NCI-H2171 treated with DMSO at 0.1 percent for 48 hours (cell line): ENCODE measurements at places on chromosomes 2 and 18.
A peak's percentile ranks its signal among the peaks of the same experiment; 100 is the strongest.

- DNase-seq, result no peak
These were observed 52.1 kb downstream of the FMNL2 start for GRCh38 chr2:152387041-152387440.

DNA sequence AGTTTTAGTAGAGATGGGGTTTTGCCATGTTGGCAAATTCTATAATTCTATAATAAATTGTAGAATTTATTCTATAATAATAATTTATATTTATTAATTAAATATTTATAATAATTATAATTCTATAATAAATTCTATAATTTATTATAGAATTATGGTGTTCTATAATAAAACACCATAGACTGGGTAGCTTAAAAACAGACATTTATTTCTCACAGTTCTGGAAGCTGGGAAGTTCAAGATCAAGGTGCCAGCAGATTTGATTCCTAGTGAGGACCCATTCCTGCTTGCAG is 130.9 kb upstream of the PELI1 start:
- no peak for DNase-seq

- DNase-seq, result no peak
These were observed 40.2 kb upstream of the GPR17 start for GRCh38 chr2:127605691-127606263.

GRCh38 chr2:566379-567313 is 110.6 kb downstream of the TMEM18 start:
- DNase-seq, result no peak

- DNase-seq, result no peak
These were observed 61.8 kb downstream of the FMNL2 start for GRCh38 chr2:152396763-152397162.

GRCh38 chr2:105977212-105977611 is 216.9 kb downstream of the UXS1 start:
- no peak for DNase-seq

- DNase-seq, result no peak
These were observed 146.6 kb downstream of the HAUS1 start for GRCh38 chr18:46250812-46251173.

GRCh38 chr2:25324905-25325592 is 16.7 kb downstream of the DNMT3A start:
- DNase-seq, result no peak

GRCh38 chr2:45010702-45011012 is 1.4 kb upstream of the SIX2 start:
- peak; percentile 27 for DNase-seq

- DNase-seq, result peak; percentile 79
These were observed 564 bp downstream of the DPYSL5 start for GRCh38 chr2:26848336-26849055.

GRCh38 chr2:150911766-150912280 is 349.8 kb downstream of the RBM43 start:
- no peak for DNase-seq

- DNase-seq, result no peak
These were observed 137.7 kb downstream of the IRS1 start for GRCh38 chr2:226661789-226662545.

GRCh38 chr18:13379930-13380690 is 161.6 kb downstream of the LDLRAD4 start:
- no peak for DNase-seq

DNA sequence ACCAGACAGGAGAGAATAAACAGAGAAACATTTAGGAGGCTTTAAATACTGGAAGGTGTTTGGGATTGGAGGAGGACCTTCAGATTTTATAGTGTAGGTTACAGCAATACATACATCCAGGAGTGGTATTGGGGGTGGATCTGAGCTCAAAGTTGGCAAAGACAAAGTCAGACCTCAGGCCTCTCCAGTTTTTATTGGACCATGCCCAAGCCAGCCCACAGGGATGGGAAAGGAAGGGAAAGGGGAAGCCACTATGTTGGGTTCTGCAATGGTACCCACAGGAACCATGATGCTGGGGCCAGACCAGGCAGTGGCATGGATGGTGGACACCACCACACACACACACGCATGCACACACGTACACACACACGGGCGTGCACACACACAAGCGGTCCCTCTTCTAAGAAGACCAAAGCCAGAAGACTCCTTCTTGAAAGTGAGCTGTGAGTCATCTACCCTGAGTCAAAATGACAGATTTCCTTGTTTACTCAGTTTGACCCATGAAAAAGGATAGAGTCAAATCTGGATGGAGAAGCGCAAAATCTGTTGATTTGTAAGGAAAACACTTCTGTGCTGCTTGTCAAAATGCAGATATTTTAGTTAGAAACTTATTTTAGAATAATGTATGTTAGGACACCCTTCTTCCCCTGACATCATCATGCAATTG is 87.9 kb downstream of the TRABD2A start:
- DNase-seq, result no peak

DNA sequence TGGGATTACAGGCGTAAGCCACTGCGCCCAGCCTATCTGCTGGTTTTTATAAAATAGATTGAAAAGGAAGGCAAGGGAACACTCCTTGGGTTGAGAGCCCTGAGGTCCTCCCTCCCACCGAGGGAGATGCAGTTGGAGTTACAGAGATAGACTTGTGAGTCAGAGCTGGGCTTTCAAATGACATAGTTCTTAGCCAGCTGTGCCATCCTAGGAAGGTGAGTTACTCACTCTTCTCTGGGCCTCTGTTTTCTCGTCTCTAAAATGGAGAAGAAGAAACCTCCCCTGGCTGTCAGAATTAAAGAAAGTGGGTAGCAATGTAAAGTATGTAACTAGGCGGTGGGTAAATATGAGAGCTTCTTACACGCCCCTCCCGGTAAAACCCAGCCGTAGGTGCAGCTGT is 2.4 kb downstream of the LRRFIP1 start:
- no peak for DNase-seq

DNA sequence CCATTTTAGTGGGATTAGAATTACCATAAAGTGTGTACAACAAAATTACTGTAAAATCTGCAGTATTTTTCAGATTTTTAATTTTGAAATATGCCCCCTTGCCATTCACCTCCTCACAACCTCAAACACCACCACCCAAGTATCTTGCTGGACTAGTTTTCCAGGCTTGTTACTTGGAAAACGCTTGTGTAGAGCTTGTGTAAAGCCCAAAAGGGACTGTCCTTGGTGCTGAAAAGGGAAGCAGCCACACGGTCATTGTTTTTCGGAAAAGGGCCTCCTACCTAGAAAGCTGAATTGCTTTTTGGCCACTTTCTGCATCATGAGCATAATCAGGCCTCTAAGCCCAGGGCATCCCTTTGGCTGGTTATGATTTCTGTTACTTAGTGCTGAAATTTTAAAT is 563.4 kb downstream of the LRRTM4 start:
- DNase-seq, result no peak

DNA sequence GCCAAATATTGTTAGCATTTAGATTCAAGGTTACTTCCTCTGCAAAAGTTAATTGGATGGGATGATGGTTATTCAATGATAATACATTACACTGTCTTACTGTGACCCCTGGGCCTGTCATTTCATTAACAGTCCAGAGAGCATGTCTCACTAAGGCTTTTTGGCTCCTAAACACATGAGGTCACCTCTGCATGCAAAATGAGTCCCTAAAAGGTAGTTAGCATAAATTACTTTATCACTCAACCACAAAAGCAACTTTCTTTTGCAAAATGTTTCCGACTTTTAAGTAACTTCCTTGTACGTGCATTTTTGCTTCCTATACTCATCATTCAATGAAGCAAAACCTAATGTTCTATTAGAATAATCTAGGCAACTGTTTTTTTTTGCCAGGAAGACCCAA is 16.8 kb upstream of the AGFG1 start:
- no peak for DNase-seq

DNA sequence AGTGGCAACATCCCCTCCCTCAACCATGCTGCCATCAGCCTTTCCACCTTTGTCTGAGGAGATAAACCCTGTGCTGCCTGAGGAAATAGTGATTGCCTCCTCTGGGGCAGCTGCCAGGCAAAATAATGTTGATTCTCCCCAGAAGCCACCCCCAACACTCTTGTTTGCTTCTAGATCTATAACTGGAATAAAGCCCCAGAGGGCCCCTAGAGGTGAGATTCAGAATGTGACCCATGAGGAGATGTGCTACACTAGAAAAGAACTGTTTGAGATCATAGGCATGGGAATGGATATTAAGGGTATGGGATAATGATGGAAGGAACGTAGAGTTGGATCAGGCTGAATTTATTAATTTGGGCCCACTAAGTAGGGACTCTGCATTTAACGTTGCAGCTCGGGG is 116.3 kb upstream of the RMP24 start:
- DNase-seq, result no peak

DNA sequence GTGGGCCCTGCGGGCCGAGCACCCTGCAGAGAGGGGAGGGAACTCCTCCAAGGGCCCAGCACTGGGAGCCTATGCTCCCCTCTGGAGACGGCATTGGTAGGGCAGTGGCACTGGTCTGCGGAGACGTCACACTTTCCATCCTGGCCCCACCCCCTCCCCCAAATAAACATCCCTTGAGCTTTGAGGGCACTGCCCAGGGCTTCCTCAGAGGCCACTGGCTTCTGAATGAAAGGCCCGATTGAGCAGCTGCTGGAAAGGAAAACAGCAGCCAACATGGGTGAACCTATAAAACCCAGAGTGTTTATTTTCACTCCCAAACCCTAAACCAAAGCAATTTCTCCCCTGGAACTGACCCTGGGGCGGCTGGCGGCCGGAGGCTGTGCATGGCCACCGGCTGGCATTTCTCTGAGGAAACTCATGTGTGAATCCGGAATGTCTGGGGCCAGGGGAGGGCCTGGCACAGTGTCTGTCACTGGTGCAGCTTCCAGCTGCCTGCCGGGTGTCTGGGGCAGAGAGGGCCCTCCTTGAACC is 138.9 kb downstream of the DYSF start:
- DNase-seq, result no peak

DNA sequence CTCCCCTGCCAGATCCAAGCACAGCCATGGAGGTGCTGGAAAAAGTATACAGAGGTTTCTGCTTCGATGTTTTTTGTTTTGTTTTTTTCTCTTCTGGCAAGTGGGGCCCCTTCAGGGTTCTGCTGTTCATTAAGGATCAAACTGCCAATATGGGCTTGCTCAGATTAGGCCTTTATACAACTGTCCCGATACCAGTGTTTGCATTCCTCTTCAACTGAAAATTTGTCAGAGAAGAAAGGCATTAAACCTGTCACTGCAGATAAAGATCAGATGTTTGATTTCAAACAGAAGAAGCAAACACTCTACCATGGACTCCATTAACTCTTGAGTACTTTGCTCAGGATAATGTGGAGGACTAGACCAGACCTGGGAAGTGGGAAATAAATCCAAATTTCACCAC is 396.0 kb upstream of the SMIM21 start:
- DNase-seq, result no peak

DNA sequence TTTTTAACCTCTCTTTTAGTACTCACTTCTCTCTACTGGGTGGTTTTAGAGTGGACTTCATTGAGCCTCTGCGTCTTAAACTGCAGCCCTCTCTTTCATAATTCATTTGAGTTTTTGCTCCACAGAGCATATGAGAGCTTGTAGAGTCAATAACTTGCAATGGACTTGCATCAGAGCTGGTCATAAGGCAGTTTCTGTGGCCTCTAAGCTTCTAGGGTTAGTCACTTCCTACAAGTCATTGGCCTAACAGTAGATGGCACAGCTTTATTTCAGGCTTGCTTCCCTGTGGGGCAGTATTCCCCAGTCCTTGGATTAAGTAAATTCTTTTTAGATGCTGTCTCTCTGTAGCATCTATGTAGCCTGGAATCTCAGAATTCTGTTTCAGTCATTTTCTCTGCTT is 1435.7 kb downstream of the LRP1B start:
- no peak for DNase-seq

GRCh38 chr2:218322768-218323525 is 30.6 kb upstream of the TMBIM1 start:
- peak; percentile 61 for DNase-seq

DNA sequence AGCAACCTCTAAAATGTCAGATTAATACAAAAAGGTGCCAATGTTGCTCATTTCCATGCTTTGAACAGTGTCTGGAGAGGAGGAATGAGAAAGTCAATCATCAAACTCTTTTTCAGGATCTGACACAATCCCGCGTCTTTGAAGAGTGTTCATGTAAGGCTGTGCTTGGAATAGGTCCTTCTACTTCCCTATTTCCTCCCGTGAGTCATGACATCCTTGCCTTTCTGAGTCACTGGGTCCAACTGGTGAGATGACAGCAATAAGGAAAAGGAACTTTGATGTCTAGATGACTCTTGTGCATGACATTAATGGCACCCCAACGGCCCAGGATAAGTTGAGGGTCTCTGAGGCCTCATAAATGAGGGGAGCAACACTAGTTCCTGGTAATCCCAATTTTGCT is 109.0 kb upstream of the CELF4 start:
- no peak for DNase-seq

DNA sequence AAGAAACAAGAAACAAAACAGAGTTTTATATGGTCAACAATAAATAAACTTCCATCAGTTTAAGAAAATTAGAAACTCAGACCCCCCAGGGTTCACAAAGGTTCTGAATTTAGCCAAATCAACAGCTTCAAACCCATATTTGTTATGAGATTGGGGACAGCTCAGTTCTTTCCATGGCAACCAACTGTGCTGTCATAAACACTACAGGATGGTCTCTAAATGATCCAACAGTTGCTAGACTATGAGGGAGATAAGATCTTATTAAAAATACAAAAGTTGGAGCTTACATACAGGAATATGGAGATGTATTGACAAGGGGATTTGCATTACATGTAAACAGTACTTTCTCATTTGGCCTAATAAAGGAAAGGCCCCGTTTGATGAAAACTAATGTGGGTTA is 154.6 kb upstream of the CTAGE1 start:
- no peak for DNase-seq

DNA sequence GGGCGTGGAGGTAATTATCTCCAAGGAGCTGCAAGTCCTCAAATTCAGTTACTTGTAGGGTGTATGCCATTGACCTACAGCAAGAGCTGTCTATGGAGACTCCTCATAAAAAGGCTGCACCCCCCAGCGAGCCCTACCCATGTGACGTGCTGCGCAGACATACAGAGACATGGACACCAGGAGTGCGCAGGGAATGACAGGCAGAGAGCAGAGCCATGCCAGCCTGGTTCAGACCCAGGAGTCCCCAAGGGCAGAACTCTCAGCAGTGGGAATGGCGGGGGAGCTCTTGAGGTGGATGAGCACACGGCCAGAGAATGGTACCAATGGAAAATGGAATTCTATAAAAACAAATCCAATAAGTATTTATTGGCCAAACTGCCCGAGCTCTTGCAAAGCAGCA is 310.1 kb downstream of the MYCN start:
- no peak for DNase-seq

DNA sequence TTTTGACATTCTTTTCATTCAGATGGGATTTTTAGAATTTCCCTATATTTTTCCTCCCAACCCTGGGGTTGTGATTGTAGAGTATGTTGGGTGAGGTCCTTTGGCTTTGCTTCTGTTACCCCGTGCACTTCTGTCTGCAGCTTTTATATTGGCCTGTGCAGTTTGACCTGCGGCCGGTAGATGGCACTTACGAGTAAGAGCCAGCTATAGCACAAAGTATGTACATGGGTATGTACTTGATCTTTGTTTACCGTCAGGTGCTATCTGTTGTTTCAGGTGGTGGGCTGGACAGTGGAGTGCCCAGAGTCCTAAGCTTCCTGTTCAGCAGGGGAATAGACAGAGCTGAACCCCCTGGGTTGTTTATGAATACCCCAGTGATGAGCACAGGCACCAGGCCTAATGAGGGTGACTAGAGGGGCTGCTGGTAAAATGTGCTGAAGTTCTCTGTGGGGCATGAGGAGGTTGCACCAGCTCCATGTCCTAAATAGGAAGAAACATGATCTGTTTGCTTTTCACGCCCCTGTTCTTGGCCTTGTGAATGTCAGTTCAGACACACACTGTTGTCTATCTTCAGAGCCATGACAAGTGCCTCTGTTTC is 58.9 kb upstream of the THUMPD2 start:
- DNase-seq, result peak; percentile 12
